ENCODE measurements at places on chromosomes 13 and 19. TPM values are rescaled to one million over a fixed set of nuclear protein-coding genes. Genes with fewer than 3 reads are reported as not detected.

RASGRP4 gene
- total RNA-seq, result 1.5 TPM

ZNF682 gene
- total RNA-seq, result 6.4 TPM

TTC9B gene
- total RNA-seq, result not detected

IGFLR1 gene
- total RNA-seq, result 4.9 TPM

LILRB4 gene
- 4.0 TPM for total RNA-seq

ZNF667 gene
- 5.6 TPM for total RNA-seq

NDUFA13 gene
- 1,029 TPM for total RNA-seq

All from left ventricle myocardium inferior (tissue), 1 donor.